ENCODE measurements at places on chromosomes 11 and 22.

- DNase-seq = no peak
Observed at GRCh38 chr11:64229744-64230170, 591 bp upstream of the DNAJC4 start.

GRCh38 chr11:590997-591396, 14.7 kb downstream of the PHRF1 start:
- no peak for DNase-seq

GRCh38 chr11:1852877-1853276, at the start of gene LSP1:
Gene LSP1 (plus strand): TSS chr11:1853084. CDS start chr11:1853145, 61 bp downstream.
- no peak for DNase-seq

GRCh38 chr11:36069576-36070212, 125.8 kb downstream of the LDLRAD3 start:
- DNase-seq = no peak

- no peak for DNase-seq
Observed at GRCh38 chr11:41283191-41283930, 176.1 kb downstream of the LRRC4C start.

DNA sequence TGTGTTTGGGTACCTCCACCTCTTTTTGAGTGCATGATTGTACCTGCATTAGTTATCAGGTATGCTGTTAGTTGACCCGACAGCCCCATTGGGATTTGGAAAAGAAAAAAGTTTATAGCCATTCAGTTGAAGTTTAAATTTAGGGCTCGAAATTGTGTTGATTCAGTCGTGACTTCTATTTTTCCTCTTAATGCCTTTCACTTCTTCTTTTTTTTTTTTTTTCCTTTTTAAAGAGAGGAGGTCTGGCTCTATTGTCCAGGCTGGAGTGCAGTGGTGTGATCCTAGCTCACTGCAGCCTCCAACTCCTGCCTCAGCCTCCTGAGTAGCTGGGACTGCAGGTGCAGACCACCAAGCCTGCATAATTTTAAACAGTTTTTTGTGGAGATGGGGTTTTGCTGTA, 2.3 kb downstream of the STT3A start:
- DNase-seq = no peak

Data from SW 1271 (cell line).